ENCODE measurements at places on chromosomes 4 and X.

DNA sequence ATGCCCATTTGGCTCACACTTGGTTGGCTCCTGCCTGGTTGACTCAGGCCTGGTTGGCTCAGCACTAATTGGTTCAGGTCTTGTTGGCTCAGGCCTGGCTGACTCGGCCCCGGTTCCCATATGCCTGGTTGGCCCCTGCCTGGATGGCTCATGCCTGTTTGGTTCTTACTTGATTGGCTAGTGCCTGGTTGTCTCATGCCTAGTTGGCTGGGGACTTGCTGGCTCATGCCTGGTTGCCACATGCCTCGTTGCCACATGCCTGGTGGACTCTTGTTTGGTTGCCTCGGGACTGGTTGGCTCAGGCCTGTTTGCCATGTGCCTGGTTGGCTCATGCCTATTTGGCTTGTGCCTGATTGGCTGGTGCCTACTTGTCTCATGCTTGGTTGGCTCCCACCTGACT is 103.7 kb downstream of the APOOL start:
- DNase-seq: no peak

- DNase-seq: no peak
Measured at GRCh38 chr4:98289375-98289774, 28.2 kb downstream of the RAP1GDS1 start.

DNA sequence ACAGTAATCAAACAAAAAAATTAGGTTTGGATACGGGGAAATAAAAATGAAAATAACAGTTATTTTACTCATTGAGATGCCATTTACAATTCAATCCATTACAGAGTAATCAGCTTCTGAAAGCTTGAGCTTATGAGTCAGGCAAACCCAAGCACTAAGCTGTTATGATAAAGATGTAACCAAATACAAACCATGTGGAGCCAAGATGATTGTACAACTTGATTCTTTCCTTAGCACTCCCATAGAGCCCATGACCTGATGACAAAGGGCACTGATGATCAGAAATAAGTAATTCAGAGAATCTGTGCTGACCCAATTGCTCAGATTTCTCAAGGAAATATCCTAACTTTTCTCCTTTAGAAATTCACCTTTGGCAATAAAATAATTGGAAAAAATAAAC is 40.5 kb upstream of the PRKG2 start:
- DNase-seq: no peak

GRCh38 chrX:118459494-118459893 is 36.1 kb upstream of the DOCK11 start:
- no peak for DNase-seq

- DNase-seq: no peak
Measured at GRCh38 chr4:104677116-104677515, 182.4 kb upstream of the CXXC4 start.

Data from neural crest cell (in vitro differentiated cells).